SK-N-SH (cell line): ENCODE measurements at places on chromosomes 2 and 18. TPM values are rescaled to one million over a fixed set of nuclear protein-coding genes. Genes with fewer than 3 reads are reported as not detected.
A peak's percentile ranks its signal among the peaks of the same experiment; 100 is the strongest.

TMEM163 gene
- not detected in 2 replicates for polyA plus RNA-seq

SCYGR4 gene
- not detected in 2 replicates for polyA plus RNA-seq

DNA sequence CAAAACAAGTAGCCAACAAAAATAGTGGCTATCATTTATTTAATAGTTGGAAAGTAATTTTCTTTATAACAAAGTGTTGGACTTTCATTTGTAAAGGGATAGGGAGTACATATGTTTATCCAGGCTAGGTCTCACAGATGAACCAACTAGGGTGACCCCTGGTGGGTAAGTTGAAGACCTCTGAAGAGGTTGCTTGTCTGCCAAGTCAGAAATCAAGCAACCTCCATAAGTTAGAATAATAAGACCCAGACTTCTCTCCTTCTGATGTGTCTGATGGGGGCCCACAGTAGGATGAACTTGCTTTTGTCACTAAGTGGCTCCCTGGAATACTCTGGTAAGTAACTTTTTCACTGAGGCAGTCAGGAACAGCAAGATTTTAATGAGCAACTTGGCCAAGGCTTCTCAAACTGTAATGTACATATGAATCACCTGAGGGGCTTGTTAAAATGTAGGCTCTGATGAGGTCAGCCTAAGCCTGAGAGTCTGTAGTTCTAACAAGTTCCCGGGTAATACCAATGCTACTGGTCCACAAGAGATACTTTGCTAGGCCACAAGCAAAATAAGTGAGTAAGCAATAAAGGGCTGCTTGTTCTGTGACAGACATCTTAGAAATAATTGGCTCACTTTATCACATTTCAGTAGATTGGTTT, 319.6 kb downstream of the PIK3C3 start:
- no peaks in the 10 kb centered on the region for H3K27me3 ChIP-seq
- no peak overlapping the region for H3K4me3 ChIP-seq
- DNase-seq = peak; percentile 54
- H3K36me3 ChIP-seq = no peaks in the 10 kb centered on the region
- H3K4me1 ChIP-seq = peaks cover 3% of the 10 kb centered on the region; the same call in 1 of the 2 replicates

- H3K36me3 ChIP-seq = no peaks in the 10 kb centered on the region
- no peak overlapping the region for H3K4me3 ChIP-seq
- H3K27ac ChIP-seq = no peak overlapping the region
These were observed 59.3 kb upstream of the RFX8 start for GRCh38 chr2:101534149-101534611.

DNA sequence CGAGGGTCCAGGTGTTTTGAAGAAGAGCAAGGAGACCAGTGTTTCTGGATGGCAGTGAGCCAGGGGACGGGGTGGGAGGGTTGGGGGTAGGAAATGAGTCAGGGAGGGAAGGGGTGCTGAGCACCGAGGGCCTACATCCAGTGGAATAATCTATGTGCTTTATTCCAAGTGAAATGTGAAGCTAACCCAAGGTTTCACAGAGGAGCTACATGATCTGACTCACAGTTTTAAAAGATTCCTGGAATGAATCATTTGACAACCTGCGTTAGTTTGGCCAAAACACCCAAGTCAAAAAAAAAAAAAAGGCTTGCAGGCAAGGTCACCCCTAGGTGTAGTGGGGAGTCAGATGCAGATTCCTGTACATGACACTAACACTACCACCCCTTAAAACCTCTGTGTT, 419.7 kb upstream of the MEX3C start:
- no peak overlapping the region for H3K27ac ChIP-seq
- no peak for DNase-seq
- H3K27me3 ChIP-seq = no peaks in the 10 kb centered on the region
- peaks cover 3% of the 10 kb centered on the region; the same call in 1 of the 2 replicates for H3K4me1 ChIP-seq

GRCh38 chr2:121008975-121009374, 273.3 kb downstream of the GLI2 start:
- no peak overlapping the region for H3K27ac ChIP-seq
- no peak overlapping the region for H3K4me3 ChIP-seq
- no peaks in the 10 kb centered on the region for H3K27me3 ChIP-seq
- no peaks in the 10 kb centered on the region for H3K4me1 ChIP-seq
- no peaks in the 10 kb centered on the region for H3K36me3 ChIP-seq

GRCh38 chr2:174577967-174578589, 19.5 kb downstream of the WIPF1 start:
- DNase-seq = peak; percentile 51
- H3K36me3 ChIP-seq = peaks cover 51% of the 10 kb centered on the region
- no peaks in the 10 kb centered on the region for H3K4me1 ChIP-seq
- H3K27ac ChIP-seq = peak overlapping the region; percentile 7
- H3K27me3 ChIP-seq = no peaks in the 10 kb centered on the region
- H3K4me3 ChIP-seq = no peak overlapping the region

- no peak overlapping the region for H3K4me3 ChIP-seq
- H3K27me3 ChIP-seq = no peaks in the 10 kb centered on the region
- no peak for DNase-seq
- peak overlapping the region; percentile 8; the same call in 1 of the 2 replicates for H3K27ac ChIP-seq
These were observed 74.4 kb downstream of the PLCL1 start for GRCh38 chr2:197878792-197879191.

DNA sequence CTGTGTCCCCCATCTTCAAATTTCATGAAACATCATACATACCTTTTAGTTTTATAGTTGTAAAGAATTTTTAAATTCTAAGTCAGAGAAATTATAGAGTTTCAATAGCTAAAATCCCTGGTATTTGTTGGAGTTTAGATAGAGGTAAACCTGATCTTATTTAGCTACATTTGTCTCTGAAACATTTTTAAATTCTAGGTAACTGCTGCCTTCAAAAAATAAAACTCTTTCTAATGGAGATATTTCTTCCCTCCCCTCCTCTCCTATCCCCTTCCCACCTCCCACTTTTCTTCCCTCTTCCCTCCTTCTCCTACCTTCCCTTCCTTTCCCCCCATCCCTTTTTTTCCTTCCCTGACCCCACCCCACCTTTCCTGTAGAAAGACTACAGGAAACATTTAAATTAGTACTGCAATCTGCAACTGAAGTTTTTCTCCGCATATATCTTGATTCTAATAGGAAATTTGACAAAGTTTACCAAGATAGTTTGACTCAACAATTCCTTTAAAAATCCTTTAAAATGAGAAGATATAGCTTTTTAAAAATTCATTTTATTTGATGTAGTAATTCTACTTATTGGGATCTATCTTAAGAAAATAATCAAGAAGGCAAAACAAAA, 4.1 kb downstream of the TACR1 start:
- no peak overlapping the region for H3K4me3 ChIP-seq
- no peak for DNase-seq
- no peak overlapping the region for H3K27ac ChIP-seq
- H3K27me3 ChIP-seq = peaks cover 32% of the 10 kb centered on the region

DNA sequence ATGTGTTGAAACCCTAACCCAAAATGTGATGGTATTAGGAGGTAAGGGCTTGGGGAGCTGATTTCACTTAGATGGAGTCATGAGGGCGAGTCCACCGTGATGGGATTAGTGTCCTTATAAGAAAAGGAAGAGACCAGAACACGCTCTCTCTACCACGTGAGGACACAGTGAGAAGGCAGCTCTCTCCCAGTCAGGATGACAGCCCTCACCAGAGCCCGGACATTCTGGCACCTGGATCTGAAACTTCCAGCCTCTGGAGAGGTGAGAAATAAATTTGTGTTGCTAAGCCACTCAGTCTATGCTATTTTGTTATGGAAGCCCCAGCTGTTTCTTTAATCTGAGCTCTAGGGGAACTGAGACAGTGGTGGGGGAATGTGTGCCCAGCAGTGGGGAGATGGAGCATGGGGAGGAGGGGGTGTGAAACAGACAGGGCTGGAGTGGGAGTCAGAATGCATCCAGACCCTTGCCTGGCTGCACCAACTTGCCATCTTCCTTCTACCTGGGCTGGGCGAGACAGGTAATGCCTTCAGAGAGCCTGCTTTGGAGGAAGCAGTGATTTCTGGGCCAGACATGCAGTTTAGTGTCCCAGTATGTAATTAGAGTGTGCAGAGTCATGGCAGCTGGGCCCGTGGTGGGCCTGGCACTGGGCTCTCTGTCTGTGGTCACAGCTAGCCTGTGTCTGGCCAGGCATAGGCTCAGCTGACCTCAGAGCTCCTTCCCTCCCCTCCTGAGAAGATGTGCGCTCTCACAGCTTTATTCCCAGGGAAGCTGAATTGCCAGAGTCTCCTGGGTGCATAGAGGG, 38.1 kb downstream of the RHOB start:
- no peaks in the 10 kb centered on the region for H3K27me3 ChIP-seq
- peaks cover 30% of the 10 kb centered on the region for H3K4me1 ChIP-seq
- no peak for DNase-seq
- no peaks in the 10 kb centered on the region for H3K36me3 ChIP-seq
- no peak overlapping the region for H3K4me3 ChIP-seq
- no peak overlapping the region for H3K27ac ChIP-seq
